Sigmoid colon (tissue), 7 donors: ENCODE measurements at places on chromosomes 6 and 20. TPM values are rescaled to one million over a fixed set of nuclear protein-coding genes. Genes with fewer than 3 reads are reported as not detected.

The STMN3 gene
- total RNA-seq, result 22.1 TPM

- no peak for DNase-seq
Measured at GRCh38 chr20:14555676-14556075, 218.3 kb upstream of the FLRT3 start.

The BMP5 gene
- not detected for total RNA-seq

The PAK5 gene
- 0.16 TPM for total RNA-seq

The IMPG1 gene
- not detected for total RNA-seq

The PLEKHG1 gene
- total RNA-seq, result 9.4 TPM

GRCh38 chr20:35344354-35344837 is 52.2 kb upstream of the FAM83C start:
- DNase-seq, result no peak

The CAGE1 gene
- total RNA-seq, result not detected

The THBS2 gene
- 59.0 TPM for total RNA-seq

GRCh38 chr6:160328447-160328846 is 19.7 kb upstream of the SLC22A3 start:
- no peak for DNase-seq

GRCh38 chr6:33751771-33752645 is 5.3 kb upstream of the IP6K3 start:
- DNase-seq, result no peak

The PRRT1 gene
- total RNA-seq, result 6.1 TPM

DNA sequence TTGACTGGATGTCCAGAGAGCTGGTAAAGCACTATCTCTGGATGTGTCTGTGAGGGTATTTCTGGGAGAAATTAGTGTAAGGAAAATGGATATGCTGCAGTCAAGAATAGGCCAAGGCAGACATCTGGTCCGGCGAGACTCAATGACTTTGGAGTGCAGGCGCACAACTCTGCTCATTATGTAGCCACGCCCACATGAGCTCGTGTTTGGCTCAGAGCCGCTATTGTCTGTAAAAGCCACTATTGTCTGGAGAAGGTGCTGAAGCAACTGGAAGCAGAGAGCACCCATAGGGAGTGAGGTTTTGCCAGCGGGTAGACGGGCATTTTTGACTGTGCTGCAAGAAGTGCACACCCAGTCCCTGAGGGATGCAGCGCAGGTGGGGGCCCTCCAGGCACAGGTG is 305.0 kb upstream of the POU3F2 start:
- DNase-seq, result no peak

- DNase-seq, result no peak
Measured at GRCh38 chr6:14721103-14721758, 524.6 kb upstream of the JARID2 start.

The COL11A2 gene
- 1.4 TPM for total RNA-seq
